ENCODE measurements at places on chromosomes 13 and 19.

- no peak overlapping the region for H3K27ac ChIP-seq
- H3K4me1 ChIP-seq = peaks cover 20% of the 10 kb centered on the region
- H3K27me3 ChIP-seq = no peaks in the 10 kb centered on the region
- no peak overlapping the region for H3K4me3 ChIP-seq
- DNase-seq = no peak
- no peaks in the 10 kb centered on the region for H3K36me3 ChIP-seq
These were observed 161.5 kb downstream of the KATNAL1 start for GRCh38 chr13:30145709-30146367.

DNA sequence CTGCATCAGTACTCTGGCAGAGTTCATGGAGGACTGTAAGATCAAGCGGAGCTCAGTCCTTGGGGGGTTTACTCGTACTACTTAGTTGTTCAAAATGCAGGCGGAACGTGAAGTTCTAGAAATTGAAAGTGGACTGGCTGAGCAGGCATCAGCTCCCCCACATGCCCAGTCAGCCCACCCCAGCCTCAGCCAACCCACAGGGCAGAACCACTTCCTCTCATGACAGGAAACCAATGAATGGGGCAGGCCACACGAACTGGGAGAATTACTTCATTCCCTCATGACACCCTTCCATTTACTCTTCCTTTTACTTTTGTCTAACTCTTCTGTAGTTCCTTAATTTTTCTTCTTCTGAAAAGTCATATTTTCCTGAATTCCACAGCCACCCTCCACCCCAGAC is 71.9 kb downstream of the FLT1 start:
- H3K36me3 ChIP-seq = no peaks in the 10 kb centered on the region
- H3K27ac ChIP-seq = no peak overlapping the region
- no peaks in the 10 kb centered on the region for H3K4me1 ChIP-seq
- no peak overlapping the region for H3K4me3 ChIP-seq
- no peak for DNase-seq

- no peak for DNase-seq
- no peaks in the 10 kb centered on the region for H3K27me3 ChIP-seq
- no peak overlapping the region for H3K27ac ChIP-seq
- no peaks in the 10 kb centered on the region for H3K36me3 ChIP-seq
These were observed 459.1 kb upstream of the GPC6 start for GRCh38 chr13:92767468-92767867.

- no peaks in the 10 kb centered on the region for H3K36me3 ChIP-seq
- H3K27me3 ChIP-seq = no peaks in the 10 kb centered on the region
- H3K4me3 ChIP-seq = no peak overlapping the region
- H3K27ac ChIP-seq = no peak overlapping the region
These were observed 17.2 kb upstream of the TNFSF14 start for GRCh38 chr19:6687114-6687513.

DNA sequence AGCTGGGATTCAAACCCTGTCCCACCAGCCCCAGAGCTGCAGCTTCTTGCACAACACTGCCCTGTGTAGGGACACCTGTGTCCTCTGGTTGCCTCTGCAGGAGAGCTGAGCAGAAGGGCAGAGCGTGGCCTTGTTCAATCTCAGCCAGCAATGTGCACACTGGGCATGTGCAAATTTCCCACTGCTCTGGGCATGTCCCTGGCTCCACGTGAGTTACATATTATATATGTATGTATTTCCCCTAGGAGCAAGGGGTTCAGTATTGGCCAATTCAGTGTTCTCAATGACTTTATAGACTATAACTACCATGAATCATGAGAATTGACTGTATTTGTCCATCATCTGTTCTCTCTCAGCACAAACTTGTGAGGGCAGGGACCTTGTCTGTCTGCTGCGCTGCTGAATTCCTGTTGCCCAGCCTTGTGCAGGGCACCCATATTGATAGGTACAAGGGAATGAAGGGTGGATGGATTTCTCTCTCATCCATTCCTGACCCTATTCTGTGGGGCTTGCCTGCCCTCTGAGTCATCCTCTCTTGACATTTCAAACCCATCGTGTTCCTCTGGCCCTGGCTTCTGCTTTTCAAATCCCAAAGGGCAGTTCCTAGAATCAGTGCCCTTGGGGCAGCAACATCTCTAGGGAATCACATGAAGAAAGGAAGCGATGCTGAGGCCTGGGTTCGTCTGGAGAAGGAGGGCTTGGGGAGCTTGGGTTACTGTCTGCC is 69.7 kb downstream of the ERICH6B start:
- no peak overlapping the region for H3K27ac ChIP-seq
- H3K36me3 ChIP-seq = no peaks in the 10 kb centered on the region

DNA sequence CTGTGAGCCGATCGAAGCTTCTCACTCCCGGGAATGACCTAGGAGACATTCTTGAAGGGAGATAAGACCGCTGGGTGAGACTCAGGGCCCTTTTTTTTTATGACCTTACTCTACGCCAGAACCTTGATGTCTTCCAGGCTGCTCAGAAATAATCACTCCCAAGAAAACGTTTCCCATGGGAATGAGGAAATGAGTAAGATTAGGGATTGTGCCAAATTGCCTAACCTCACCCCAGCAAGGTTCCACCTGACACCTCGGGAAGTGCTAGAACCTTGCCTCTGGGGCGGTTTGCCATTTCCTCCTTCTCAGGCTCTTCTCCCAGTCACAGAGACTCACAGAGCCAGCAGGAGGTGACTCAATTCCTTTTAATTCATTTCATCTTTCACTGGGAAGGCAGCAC is 2.3 kb downstream of the SLC46A3 start:
- H3K27ac ChIP-seq = no peak overlapping the region
- DNase-seq = no peak
- H3K27me3 ChIP-seq = no peaks in the 10 kb centered on the region
- H3K36me3 ChIP-seq = no peaks in the 10 kb centered on the region
- H3K4me3 ChIP-seq = peak overlapping the region; percentile 5
- peaks cover 21% of the 10 kb centered on the region for H3K4me1 ChIP-seq

- H3K27me3 ChIP-seq = no peaks in the 10 kb centered on the region
- H3K4me1 ChIP-seq = peaks cover 9% of the 10 kb centered on the region
- DNase-seq = no peak
- no peak overlapping the region for H3K4me3 ChIP-seq
These were observed 60.5 kb downstream of the ZMYM2 start for GRCh38 chr13:20019043-20019442.

- no peaks in the 10 kb centered on the region for H3K36me3 ChIP-seq
- H3K4me3 ChIP-seq = no peak overlapping the region
- no peaks in the 10 kb centered on the region for H3K4me1 ChIP-seq
- no peak for DNase-seq
These were observed 285.0 kb upstream of the SLC10A2 start for GRCh38 chr13:103351035-103351828.

DNA sequence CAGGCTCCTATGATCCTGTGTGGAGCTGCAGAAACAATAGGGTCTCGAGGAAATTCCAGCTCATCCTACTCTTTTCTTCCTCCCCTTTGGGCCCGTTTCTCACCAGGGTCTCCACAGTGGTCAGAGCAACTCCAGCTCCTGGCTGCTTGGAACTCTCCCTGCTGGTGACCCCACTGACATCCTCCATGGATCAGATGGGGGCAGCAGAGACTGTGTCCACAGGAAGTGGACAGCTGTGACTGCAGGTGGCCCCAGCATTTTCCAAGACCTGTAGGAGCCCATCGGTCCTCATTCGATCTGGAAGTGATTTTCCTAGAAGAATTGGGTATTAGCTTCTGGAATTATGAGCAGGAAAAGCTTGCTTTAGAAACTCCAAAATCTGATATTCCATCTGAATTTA is 208.5 kb downstream of the ZNF536 start:
- no peaks in the 10 kb centered on the region for H3K36me3 ChIP-seq

GRCh38 chr13:23988546-23989122 is 91.3 kb upstream of the C1QTNF9B start:
- no peak overlapping the region for H3K4me3 ChIP-seq
- H3K36me3 ChIP-seq = no peaks in the 10 kb centered on the region
- H3K27ac ChIP-seq = no peak overlapping the region

GRCh38 chr13:98035373-98035772 is 81.9 kb downstream of the IPO5 start:
- H3K4me1 ChIP-seq = no peaks in the 10 kb centered on the region
- no peak overlapping the region for H3K27ac ChIP-seq
- no peak overlapping the region for H3K4me3 ChIP-seq
- no peak for DNase-seq
- no peaks in the 10 kb centered on the region for H3K27me3 ChIP-seq

DNA sequence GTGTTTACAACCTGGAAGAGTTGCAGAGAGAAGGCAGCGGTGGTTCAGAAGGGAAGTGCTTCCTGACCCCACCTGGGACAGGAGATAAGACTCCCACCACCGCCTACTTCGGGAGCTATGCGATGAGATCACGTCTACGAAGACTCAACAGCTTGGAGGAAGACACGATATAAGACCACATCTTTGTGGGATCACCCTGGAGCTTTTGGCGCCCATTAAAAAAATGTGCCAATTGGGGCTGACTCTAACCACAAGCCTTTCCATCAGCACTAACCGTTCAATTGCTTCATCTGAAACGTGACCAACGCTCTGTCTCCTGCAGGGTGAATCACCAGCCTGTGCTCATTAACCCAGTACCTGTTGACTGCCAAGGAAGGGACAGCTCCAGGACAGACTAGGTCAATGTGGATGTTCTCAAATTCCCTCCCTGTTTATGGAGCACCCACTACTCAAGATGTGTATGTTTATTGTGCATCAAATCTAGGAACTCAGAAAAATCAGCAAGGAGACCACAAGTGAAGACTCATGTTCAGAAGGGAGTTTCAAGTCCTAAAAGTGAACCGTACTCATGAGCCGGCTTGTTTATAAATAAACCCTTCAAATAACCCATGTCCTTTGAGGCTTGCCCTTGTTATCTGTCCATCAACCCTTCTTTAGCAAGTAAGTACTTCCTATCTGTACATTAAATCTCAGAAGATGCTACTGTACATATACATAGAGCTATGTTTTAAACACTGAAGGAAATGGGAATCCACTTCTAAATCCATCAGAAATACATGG is 67.5 kb downstream of the LATS2 start:
- H3K27me3 ChIP-seq = no peaks in the 10 kb centered on the region
- H3K27ac ChIP-seq = no peak overlapping the region
- H3K4me1 ChIP-seq = peaks cover 13% of the 10 kb centered on the region
- H3K4me3 ChIP-seq = no peak overlapping the region
- no peak for DNase-seq
- H3K36me3 ChIP-seq = peaks cover 18% of the 10 kb centered on the region

GRCh38 chr19:36436531-36436930 is 18.1 kb upstream of the ZFP82 start:
- DNase-seq = no peak
- no peaks in the 10 kb centered on the region for H3K4me1 ChIP-seq
- no peak overlapping the region for H3K4me3 ChIP-seq
- no peaks in the 10 kb centered on the region for H3K36me3 ChIP-seq
- H3K27me3 ChIP-seq = no peaks in the 10 kb centered on the region

DNA sequence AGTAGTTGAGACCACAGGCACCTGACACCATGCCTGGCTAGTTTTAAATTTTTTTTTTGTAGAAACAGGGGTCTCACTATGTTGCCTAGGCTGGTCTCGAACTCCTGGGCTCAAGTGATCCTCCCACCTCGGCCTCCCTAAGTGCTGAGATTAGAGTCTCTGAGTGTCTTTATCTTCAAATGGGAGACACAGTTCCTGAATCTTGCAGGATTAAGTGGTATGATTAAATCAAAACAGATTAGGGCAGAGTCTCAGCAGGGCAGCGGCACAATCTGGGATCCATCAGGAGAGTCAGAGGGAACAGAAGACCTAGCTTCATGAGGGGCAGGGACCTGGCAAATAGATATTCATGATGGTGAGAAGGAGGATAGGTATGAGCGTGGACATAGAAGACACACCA is 953 bp downstream of the RLN3 start:
- no peak overlapping the region for H3K4me3 ChIP-seq
- no peak for DNase-seq
- peaks cover 8% of the 10 kb centered on the region for H3K4me1 ChIP-seq
- H3K36me3 ChIP-seq = no peaks in the 10 kb centered on the region

- no peak for DNase-seq
- no peaks in the 10 kb centered on the region for H3K27me3 ChIP-seq
- peak overlapping the region; percentile 73 for H3K27ac ChIP-seq
- H3K36me3 ChIP-seq = peaks cover 44% of the 10 kb centered on the region
These were observed 15.4 kb upstream of the PRR19 start for GRCh38 chr19:42286349-42287016.
